ENCODE measurements at places on chromosomes 13 and 19.

- no peak for DNase-seq
These were observed 24.1 kb upstream of the WDFY2 start for GRCh38 chr13:51559946-51560735.

DNA sequence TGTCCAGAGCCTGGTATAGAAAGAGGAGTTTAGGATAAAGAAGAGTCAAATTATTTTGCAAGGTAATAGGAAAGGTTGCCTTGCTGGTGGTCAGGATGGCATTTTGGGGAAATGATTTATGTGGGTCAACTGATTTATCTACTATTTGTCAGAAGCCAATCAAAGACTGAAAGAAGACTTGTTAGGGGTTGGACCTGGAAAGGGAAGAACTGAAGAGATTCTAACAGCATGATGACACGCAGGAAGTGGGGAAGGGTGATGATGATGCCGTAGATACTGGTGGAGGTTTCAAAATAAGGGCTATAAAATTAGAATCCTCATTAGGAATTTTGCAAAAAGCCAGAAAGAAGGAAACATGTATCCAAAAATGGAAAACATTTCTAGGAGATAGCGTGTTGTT, 60.7 kb upstream of the FGF14 start:
- DNase-seq: no peak

DNA sequence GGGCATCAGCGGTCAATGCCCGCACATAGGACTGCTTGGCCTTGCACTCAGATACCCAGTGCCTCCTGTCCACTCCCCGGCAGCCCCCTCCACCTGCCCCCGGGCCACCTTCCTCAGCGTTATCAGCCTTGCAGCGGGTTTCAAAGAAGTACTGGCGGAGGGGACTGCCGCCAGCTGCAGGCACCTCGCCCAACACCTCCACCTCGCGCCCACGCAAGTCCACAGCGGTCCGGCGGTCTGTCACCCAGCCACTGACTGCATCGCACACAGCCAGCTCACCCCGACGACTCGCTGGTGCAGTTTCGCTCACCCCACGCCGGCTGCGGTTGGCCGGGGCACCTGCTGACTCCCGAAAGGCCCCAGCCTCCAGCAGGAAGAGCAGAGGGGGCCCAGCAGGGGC, 3.2 kb downstream of the NTF4 start:
- no peak for DNase-seq

DNA sequence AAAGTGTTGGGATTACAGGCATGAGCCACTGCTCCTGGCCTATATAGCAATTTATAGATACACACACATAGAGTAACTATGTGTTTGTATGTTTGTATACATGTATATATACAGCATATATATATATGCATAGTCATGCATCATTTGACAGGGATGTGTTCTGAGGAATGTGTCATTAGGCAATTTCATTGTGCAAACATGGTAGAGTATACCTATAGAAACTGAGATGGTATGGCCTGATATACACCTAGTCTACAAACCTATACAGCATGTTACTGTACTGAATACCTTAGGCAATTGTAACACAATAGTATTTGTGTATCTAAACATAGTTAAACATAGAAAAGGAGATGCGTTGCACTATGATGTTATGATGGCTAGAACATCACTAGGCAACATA, 53.0 kb upstream of the PCCA start:
- DNase-seq: no peak

- no peak for DNase-seq
These were observed 116.9 kb downstream of the KCTD12 start for GRCh38 chr13:76769271-76769791.

DNA sequence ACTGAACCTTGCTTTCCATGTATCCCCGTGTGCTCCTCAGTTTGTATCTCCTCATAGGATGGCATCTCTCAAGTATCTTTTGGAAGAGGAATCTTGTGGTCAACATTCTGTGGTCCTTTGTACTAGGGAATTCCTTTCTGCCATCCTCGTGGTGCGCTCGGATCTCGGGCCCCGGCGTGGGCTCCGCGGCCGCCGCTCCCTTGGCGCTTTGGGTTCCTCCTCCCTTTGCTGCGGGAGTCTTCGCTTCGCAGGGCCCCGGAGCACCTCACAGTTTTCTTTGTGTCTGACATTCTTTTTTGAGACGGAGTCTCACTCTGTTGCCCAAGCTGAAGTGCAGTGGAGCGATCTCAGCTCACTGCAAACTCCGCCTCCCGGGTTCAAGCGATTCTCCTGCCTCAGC, 264.7 kb downstream of the IRS2 start:
- no peak for DNase-seq

GRCh38 chr19:51071095-51071405, 6.2 kb upstream of the KLK13 start:
- no peak for DNase-seq

DNA sequence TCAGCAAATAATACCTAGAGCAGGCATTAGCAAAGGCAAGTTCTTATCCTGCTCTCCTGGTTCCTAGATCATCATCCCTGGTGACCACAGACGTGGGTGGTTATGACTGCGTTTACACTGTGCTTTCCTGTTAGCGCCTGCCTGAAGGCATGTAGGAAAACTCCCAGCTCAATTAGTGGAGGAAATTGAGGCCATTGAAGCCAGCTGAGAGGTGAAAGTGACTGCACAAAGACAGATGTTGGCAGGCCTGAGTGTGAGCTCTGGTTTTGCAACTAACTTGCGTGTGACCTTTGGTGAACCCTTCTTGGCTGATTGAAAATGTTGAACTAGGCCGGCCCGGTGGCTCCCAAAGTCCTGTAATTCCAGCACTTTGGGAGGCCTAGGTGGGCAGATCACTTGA, 17.5 kb upstream of the NWD1 start:
- DNase-seq: no peak

GRCh38 chr13:95247852-95248251, 53.4 kb downstream of the ABCC4 start:
- no peak for DNase-seq

DNA sequence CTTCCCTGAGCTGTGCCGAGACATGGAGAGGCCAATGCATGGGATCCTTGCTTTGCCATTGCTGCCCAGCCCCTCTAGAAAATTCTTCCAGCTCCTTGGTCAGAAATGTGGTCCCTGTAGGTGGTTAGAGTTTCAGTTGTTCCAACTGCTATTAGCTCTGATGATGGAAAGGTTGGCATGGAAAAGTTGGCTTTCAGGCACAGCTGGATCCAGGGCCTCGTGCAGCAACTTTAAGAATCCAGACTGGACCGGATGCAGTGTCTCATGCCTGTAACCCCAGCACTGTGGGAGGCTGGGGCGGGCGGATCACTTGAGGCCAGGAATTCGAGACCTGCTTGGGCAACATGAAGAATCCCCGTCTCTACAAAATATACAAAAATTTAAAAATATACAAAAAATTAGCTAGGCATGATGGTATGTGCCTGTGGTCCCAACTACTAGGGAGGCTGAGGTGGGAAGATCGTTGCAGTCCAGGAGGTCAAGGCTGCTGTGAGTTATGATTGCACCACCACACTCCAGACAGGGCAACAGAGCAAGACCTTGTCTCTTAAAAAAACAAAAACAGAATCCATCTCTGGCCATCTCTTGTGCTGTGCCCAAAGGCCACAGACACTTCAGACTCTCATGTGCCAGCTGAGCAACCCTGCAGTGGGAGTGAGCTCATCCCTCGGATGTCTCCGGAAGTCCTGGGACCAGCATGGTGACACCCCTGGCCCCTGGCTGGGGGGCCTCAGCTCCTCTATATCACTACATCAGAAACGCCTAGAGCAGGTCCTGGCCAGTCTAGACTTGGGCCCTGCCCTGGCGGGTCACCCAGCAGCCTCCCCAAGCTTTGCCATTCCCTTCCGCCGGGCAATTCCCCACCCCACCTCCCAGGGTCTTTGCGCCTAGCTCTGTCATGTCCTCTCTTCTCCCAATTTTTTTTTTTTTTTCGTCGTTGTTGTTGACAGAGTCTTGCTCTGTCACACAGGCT, 16.8 kb downstream of the MEX3D start:
- DNase-seq: no peak

DNA sequence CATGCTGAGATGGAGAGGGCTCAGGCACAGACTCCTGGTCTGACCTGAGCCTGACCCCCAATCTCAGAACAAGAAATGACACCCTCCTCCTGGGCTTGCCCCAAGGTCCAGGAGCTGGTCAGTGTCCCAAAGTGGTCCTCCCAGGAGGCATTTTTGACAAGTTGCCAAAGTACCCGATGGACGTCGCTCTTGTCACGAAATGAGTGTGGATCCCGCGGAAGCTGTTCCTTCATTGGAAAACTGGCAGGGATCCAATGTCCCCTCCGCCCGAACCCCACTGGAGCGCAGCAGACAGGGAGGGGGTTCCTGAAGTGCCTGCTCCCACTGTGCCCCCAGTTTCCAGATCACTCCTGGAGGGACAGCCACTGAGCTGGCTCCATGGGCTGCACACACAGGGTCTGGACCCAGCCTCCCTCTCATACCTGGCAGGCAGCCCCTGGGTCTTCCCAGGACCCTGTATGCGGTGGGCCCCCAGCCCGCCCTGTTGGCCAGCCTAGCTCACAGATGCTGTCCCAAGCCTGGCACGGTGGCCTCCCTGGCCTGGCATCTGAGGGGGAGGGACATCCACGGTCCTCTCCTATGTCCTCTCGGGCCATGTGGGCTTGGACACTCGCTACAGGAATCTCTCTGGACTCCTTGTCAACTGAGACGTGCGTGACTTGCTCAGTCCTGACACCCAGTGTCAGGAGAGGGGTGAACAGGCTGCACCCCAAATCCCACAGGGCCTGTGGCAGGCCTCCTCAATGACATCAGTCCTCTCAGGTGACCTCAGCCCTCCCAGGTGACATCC, 12.8 kb upstream of the ZNF14 start:
- no peak for DNase-seq

DNA sequence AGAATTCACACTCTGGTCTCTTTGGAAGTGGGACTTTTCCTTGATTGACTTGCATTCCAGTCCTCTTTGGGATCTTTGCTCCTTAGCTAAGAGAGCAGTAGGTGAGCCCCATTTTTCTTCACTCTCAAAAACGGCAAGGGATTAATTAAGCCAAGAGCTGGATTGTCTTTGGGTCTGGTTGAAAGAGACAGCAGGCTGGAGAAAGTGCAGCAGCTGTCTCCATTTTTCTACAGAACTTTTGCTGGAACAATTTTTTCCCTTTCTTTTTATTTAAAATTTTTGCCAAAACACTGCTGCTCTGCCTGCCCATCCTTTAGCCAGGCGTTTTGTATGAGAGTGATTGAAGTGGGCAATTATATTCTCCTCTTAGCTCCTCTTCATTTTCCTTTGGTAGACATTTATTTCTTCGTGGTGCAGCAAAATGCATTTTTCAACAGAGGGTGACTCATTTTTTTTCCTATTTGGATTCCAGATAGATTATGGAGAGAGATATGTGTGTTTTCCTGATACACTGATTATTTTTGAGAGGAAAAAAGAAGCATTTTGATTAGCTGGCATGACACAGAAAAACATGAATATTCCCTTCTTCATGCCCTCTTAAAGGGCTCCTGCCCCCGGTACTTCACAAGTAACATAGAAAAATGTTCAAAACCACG, 371.2 kb upstream of the NBEA start:
- no peak for DNase-seq

GRCh38 chr19:2391118-2391725, 31.2 kb downstream of the TMPRSS9 start:
- DNase-seq: no peak

DNA sequence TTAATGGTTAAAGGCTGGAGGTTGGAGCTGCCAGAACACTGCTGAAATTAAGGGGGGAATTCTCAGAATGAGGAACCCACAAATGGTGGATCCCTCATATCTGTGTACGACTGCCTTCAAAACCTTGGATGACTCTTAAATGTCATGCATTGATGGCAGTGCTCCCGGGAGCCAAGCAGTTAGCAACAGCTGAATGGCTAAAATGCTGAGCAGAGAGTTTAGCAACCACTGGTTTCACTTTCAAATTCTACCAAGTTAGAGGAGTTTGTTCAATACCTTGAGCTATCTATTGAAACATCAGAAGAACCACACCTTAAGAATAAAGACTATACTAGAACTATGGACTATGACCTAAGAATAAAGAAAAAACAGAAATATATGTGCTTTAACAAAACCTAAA, 41.4 kb downstream of the UQCRFS1 start:
- no peak for DNase-seq

DNA sequence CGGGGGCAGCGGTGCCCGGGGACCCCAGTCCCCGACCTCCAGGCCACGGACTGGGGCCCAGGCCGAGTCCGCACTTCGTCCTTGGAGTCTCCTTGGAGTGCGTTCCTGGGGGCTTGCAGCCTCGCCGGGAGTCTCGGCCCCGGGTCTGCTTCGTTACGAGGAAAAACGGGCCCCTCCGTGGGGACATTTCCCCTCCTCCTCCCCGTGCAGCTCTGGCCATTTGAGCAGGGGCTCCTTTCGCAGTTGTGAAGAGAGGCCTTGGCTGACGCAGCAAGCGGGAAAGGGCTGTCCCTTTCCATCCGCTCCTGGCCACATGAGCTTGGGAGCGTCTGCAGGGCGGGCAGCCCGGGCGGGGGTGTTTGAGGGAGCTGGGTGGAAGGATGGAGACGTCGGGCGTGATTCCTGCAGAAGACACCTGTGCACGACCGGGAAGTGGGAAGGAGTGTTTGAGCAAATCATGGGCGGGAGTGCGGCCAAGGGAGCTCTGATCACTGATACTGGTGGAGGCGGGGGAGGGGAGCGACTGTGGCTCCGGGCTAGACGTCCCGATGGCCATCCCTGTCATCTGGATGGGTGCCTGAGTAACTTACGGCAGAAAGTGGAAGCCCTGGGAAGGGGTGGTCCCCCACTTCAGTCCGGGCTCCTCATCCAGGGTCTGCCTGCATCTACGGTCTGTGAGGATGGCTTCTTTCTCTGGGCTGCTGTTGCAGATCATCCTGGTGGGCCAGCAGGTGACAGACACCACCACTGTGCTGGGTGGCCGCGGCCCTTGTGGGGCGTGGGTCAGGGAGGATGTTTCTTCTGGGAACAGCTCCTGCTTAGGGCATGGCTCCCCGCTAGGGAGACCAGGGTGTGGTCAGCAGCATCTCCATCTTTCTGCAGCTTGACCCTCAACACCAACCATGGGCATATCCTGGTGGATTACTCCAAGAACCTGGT, 736 bp downstream of the GPI start:
- DNase-seq: no peak

All from stimulated activated CD8-positive, alpha-beta memory T cell treated with anti-CD3 and anti-CD28 coated beads, Interleukin-7, amount 100 ng/mL, for 48 hours (primary cell).